ENCODE measurements at places on chromosomes 11 and 22.

- H3K27me3 ChIP-seq = no peaks in the 10 kb centered on the region
- no peak for DNase-seq
- H3K27ac ChIP-seq = no peak overlapping the region
- H3K4me1 ChIP-seq = no peaks in the 10 kb centered on the region
Observed at GRCh38 chr11:132680584-132680983, 851.7 kb downstream of the OPCML start.

DNA sequence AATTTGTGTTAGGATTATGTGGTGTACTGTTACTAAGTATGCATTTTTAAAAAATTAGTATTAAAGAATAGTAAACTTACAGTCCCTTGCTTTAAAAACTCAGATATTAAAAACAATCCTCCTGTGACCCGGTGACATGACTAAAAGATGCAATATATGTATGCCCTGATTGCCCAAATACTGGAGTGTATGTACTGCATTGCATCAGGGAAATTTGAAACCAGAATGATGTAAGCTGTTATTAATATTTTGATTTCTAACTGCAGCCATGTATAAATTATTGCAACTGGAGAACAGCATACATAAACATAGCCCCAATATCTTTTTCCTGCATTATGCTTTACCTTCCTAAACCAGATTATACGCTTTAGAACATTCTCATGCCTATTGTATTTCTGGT is 3.7 kb upstream of the HSPA8 start:
- peaks cover 5% of the 10 kb centered on the region for H3K4me1 ChIP-seq
- peaks cover 10% of the 10 kb centered on the region for H3K36me3 ChIP-seq
- H3K4me3 ChIP-seq = no peak overlapping the region
- H3K27ac ChIP-seq = peak overlapping the region; percentile 86
- peak; percentile 82 for DNase-seq

DNA sequence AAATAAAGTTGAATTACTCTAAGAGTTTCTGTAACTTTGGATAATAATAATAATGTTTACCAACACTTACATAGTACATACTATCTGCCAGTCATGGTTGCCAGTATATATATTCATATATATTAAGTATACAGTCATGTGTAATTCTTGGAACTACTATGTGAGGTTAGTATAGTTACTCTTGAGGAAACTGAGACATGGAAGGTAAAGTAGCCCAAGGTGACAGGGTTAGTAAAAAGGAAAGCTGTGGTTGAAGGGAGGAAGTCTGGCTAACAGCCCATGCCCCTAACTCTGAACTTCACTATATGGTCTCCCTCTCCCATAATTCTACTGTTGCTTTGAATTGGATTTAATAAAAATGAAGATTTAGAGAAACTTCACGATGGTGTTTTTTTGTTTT is 24.9 kb downstream of the FDX1 start:
- no peak for DNase-seq
- H3K4me1 ChIP-seq = no peaks in the 10 kb centered on the region
- H3K36me3 ChIP-seq = peaks cover 1% of the 10 kb centered on the region
- no peak overlapping the region for H3K4me3 ChIP-seq

- H3K36me3 ChIP-seq = no peaks in the 10 kb centered on the region
- no peaks in the 10 kb centered on the region for H3K4me1 ChIP-seq
- no peaks in the 10 kb centered on the region for H3K27me3 ChIP-seq
- H3K4me3 ChIP-seq = no peak overlapping the region
- DNase-seq = no peak
Observed at GRCh38 chr11:88709567-88709966, 356.2 kb downstream of the GRM5 start.

DNA sequence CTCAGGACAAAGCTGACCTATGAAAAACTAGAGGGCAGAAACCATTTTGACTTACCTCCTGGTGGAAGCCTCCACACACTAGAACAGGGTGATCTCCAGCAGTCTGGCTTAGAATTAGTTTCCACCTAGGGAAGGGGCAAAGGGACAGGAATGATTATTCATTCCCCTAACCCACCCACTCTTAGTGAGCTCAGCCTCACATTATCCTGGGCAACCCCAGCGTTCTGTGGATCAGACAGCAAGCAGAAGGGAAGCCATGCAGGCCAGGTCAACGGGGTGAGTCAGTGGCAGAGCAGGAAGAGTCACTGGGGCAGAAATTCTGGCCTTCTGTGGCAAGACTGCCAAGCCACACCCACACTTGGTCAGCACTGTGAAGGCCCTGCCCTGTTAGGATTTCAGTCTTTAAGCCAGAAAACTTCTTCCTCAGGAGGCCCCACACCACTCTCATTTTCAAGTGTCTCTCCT is 10.5 kb downstream of the NUMA1 start:
- peaks cover 30% of the 10 kb centered on the region for H3K4me1 ChIP-seq
- DNase-seq = peak; percentile 84
- H3K27ac ChIP-seq = peak overlapping the region; percentile 73
- no peaks in the 10 kb centered on the region for H3K36me3 ChIP-seq
- H3K27me3 ChIP-seq = no peaks in the 10 kb centered on the region
- H3K4me3 ChIP-seq = no peak overlapping the region

DNA sequence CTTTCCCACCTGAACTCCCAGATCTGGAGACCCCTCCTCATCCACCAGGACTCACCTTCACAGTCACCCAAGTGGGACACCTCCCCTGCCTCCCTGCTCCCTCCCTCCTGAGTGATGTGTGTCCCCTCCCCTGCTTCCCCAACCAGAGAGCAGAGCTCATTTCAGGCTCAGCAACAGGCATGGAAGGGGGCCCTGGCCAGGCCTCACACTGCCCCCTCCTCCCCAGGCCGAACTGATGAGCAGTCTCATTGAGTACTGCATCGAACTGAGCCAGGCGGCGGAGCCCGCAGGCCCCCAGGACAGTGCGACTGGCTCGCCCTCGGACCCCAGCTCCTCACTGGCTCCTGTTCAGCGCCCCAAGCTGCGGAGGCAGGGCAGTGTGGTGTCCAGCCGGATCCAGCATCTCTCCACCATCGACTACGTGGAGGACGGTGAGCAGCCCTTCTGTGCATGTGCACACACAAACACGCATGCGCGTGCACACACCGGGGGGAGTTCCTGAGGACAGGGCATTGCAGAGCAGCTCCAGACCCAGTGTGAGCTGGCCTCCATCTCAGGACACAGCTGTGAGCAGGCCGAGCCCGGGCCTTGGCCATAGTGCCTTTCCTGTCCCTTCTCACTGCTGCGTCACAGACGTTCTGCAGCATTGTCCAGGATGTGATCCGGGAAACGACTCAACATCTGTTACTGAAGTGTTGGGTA is 17.8 kb upstream of the NEAT1 start:
- 0 out of 2 replicates have a peak, but pooled peaks cover 1% of the 10 kb centered on the region for H3K4me1 ChIP-seq
- H3K27ac ChIP-seq = no peak overlapping the region
- H3K36me3 ChIP-seq = peaks cover 57% of the 10 kb centered on the region
- no peak for DNase-seq

- H3K4me1 ChIP-seq = peaks cover 24% of the 10 kb centered on the region
- H3K27me3 ChIP-seq = no peaks in the 10 kb centered on the region
- DNase-seq = peak; percentile 88
- H3K27ac ChIP-seq = peak overlapping the region; percentile 99
Observed at GRCh38 chr22:21942407-21943343, 10.0 kb downstream of the PPM1F start.

DNA sequence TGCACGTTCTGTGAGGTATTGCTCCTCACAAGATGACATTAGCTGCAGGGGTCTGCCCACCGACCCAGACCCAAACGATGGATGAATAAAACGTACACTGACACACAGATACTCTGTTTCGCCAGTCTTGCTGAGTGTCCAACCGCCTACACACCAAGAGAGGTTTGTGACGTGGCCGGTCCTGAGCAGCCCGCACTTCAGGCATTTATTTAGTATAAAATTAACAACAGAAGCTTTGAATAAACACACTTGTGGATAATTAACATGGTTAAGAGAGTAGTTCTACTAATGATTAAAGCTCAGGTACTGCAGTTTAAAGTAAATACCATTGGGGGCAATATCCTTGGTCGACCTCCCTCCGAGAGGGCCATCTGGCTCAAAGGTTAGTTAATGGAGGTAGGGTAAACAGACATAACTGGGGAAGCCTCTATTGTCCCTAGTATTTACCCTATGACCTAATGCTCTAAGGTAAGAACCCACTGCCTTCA is 75.7 kb downstream of the CCDC83 start:
- no peak overlapping the region for H3K4me3 ChIP-seq
- H3K27ac ChIP-seq = no peak overlapping the region
- no peaks in the 10 kb centered on the region for H3K4me1 ChIP-seq
- DNase-seq = no peak
- no peaks in the 10 kb centered on the region for H3K27me3 ChIP-seq

- H3K4me1 ChIP-seq = no peaks in the 10 kb centered on the region
- H3K27ac ChIP-seq = no peak overlapping the region
- no peaks in the 10 kb centered on the region for H3K27me3 ChIP-seq
- no peaks in the 10 kb centered on the region for H3K36me3 ChIP-seq
- H3K4me3 ChIP-seq = no peak overlapping the region
Observed at GRCh38 chr11:24615451-24616160, 118.8 kb downstream of the LUZP2 start.

- H3K4me3 ChIP-seq = peak overlapping the region; percentile 30
- H3K4me1 ChIP-seq = peaks cover 21% of the 10 kb centered on the region
- H3K36me3 ChIP-seq = no peaks in the 10 kb centered on the region
- peak; percentile 60 for DNase-seq
- no peaks in the 10 kb centered on the region for H3K27me3 ChIP-seq
Observed at GRCh38 chr22:47090591-47091245, 328.3 kb downstream of the TBC1D22A start.

- peak overlapping the region; percentile 52 for H3K4me3 ChIP-seq
- no peaks in the 10 kb centered on the region for H3K36me3 ChIP-seq
- DNase-seq = no peak
Observed at GRCh38 chr22:31123292-31123602, 481 bp downstream of the INPP5J start.

DNA sequence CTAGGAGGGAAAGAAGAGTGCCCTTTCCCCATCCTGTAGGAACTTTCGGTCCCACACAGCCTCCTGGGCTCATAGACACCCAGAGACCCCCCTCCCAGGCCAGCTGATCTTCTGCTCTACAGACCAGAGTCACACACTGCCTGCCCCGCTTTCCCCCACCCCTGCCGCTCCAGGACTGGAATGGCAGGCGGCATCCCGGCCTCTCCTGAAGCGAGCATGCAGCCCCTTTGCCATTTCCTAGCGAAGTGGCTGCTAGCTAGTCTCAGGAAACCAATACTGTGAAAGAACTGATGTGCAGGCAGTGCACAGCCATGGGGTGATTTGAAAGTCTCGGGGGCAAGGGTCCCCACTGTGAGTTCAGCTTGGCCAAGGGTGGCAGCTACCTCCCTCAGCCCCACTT is 8.3 kb downstream of the PICK1 start:
- H3K27ac ChIP-seq = no peak overlapping the region
- no peaks in the 10 kb centered on the region for H3K27me3 ChIP-seq
- H3K4me3 ChIP-seq = no peak overlapping the region
- no peak for DNase-seq
- no peaks in the 10 kb centered on the region for H3K4me1 ChIP-seq

DNA sequence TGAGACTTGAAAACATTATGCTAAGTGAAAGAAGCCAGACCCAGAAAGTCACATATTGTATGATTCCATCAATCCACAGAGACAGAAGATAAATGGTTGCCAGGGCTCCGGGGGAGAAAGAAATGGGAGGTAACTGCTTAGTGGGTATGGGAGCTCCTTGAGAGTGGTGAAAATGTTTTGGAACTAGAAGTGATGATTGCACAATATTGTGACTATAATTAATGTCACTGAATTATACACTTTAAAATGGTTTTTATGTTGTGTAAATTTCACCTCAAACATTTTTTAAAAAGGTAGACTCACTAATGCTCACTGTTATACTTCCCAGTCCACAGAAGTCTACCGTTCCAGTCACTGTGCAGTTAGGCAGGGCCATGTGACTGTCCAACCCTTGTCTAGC is 32.2 kb upstream of the AKIP1 start:
- no peak for DNase-seq
- no peak overlapping the region for H3K4me3 ChIP-seq

- DNase-seq = no peak
- no peak overlapping the region for H3K27ac ChIP-seq
- no peaks in the 10 kb centered on the region for H3K36me3 ChIP-seq
- H3K4me1 ChIP-seq = no peaks in the 10 kb centered on the region
- no peak overlapping the region for H3K4me3 ChIP-seq
Observed at GRCh38 chr22:36245805-36246356, 6.6 kb upstream of the APOL2 start.

DNA sequence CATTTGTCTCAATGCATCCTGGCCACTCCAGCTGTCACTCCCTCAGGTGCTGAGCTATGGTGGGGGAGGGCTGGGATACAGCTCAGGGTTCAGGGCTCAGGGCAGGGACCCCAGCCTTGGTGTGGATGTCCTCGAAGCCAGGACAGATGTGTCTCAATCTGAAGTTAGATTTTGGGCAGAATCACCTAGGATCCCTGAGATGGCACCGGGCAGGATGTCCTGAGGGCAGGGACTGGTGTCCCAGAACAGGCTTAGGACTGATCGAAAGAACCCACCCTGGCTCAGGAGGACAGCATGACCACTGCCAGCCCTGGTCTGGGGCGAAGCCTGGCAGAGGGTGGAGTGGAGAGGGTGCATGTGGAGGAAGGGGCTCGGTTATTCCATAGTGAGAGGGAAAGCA is 96.8 kb upstream of the THY1 start:
- no peak overlapping the region for H3K27ac ChIP-seq
- H3K4me1 ChIP-seq = no peaks in the 10 kb centered on the region
- peaks cover 42% of the 10 kb centered on the region for H3K27me3 ChIP-seq
- DNase-seq = no peak

DNA sequence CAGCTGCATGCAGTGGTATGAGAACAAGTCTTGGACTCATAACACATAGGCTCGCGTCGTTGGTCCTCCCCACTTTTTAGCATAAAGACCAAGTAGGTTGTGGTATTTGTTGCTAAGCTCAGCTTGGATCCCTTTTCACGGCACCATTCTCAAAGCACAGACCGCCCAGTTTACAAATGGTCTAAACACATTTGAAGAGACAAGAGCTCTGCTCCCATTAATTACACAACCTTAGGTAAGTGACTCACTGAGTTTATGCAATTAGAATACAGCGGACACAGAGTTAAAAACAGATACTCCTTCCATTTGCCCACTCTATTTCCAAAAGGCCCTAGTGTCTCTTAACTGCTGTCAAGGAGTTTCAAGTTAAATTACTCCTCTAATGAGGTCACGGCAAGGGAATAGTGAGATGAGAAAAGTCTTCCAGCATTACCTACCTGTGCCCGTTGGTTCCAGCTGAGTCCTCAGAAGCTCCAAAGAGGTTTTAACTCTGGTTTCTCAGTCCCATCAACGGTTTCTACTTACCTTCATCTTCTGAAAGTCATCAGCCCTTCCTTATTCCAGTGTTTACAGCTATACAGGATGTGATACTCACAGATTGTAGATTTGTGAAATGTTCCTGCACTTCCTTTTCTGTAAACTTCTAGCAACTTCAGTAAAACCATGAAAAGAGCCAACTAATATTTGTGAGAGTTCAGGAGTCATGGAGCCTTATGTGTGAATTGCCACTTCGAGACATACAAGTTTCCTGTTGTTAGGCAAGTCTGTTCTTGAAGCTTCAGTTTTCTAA is at the start of gene MS4A6A:
Gene MS4A6A, minus strand, starts transcription at position 543 of the 790 bp plus-strand sequence. CDS start 1,356 bp downstream, outside the sequence.
- no peak for DNase-seq
- no peaks in the 10 kb centered on the region for H3K4me1 ChIP-seq
- no peak within 1 kb of the TSS for H3K4me3 ChIP-seq
- no peak within 1 kb of the TSS for H3K27ac ChIP-seq
- no peaks in the 10 kb centered on the region for H3K27me3 ChIP-seq

All from IMR-90 (cell line).